Esophagus squamous epithelium (tissue), 5 donors: ENCODE measurements at places on chromosomes 7 and 10.

DNA sequence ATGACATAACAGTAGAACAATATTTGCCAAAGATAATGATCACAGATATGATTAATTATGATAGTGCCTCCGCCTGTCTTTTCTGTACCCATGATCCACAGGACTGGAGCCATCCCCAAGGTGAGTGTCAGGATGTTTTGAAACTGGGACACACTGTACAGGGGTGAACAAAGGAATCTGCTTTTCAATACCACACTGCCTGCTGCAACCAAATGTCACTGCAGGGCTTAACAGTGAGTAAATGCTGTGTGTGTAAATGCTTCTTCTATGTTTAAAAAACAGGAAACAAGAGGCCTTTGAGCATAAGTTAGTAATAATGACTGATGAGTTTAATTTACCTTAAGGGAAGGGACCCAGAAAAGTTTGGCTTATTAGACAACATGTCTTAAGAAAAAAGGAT is 65.2 kb downstream of the HBP1 start:
- no peak for DNase-seq

DNA sequence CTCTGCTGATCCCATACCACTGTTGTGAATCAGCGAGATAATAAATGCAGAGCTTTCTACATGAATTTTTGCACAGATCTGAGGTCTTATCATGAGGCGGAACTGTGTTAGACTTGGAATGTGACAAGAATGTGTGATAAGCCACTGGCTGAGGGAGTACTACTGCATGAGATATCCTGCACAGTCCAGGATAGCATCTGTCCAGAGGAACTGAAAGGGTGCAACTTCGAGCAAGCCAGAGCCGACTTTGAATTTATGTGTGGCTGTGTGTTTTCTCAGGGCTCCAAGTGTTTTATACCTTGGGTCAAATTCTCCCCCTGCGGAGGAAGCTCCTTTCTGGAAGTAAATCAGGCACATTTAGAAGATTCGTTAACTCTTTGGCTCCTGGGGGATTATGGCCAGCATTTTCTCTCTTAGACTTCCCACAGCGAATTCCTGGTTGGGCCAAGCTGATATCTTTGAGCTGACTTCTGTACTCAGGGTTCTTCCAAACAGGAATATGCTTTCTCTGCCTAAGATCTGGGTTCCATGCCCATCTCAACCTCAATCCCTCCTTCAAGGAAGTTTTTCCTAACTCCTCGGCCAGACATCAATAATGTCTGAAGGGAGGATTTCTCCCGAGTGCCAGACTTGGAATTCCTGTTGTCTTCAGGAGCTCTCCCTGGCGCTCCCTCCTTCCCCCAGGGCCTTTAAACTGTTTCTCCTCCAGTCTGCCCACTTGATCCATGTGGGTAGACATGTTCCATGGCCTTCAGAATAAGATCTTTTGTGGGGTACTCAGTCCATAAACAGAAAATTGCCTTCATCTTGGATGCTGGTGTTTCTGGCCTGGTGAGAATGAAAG is 2.5 kb upstream of the MEST start:
- no peak for DNase-seq

- DNase-seq, result no peak
Observed at GRCh38 chr10:54799506-54799905, 1.5 kb downstream of the PCDH15 start.

- no peak for DNase-seq
Observed at GRCh38 chr10:79097021-79097872, 28.5 kb downstream of the ZMIZ1 start.

GRCh38 chr10:76453332-76453731 is 1021.9 kb downstream of the LRMDA start:
- no peak for DNase-seq

GRCh38 chr7:130921391-130922180 is 187.6 kb upstream of the KLF14 start:
- no peak for DNase-seq

- no peak for DNase-seq
Observed at GRCh38 chr10:14532473-14533251, 201.9 kb upstream of the FRMD4A start.
